ENCODE measurements at places on chromosomes 3 and 15. TPM values are rescaled to one million over a fixed set of nuclear protein-coding genes. Genes with fewer than 3 reads are reported as not detected.

DNA sequence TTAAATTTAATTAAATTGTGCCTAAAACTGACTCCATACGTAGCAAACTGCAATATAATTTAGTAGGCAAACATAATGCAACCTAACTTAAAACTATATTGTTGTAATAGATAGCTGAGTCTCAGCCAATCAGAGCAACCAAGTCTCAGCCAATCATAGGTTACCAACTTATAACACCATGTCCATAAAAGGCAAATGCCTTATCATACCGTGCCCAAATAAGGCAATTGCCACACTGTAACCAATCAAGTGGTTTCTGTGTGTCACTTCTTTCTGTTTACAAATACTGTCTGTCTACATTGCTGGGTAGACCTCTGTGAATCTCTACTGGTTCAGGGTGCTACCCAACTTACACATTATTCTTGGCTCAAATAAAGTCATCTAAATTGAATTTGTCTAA, 728.4 kb upstream of the EPHA6 start:
- DNase-seq: no peak

- no peak for DNase-seq
Measured at GRCh38 chr3:119148493-119149180, 2.7 kb downstream of the TEX55 start.

The NOX5 gene
- total RNA-seq: not detected

The POTEB gene
- total RNA-seq: not detected

All from CD8-positive, alpha-beta memory T cell (primary cell).